Activated CD4-positive, alpha-beta T cell treated with anti-CD3 and anti-CD28 coated beads for 24 hours (primary cell): ENCODE measurements at places on chromosomes 3 and 15.

GRCh38 chr3:46710229-46710628 lies 7.4 kb downstream of the PRSS50 start:
- DNase-seq = no peak

- DNase-seq = no peak
These were observed 22.4 kb downstream of the GYG1 start for GRCh38 chr3:149013726-149014125.

GRCh38 chr3:102095383-102095782 lies 246.1 kb downstream of the NFKBIZ start:
- no peak for DNase-seq

GRCh38 chr15:53910236-53910849 lies 67.9 kb upstream of the UNC13C start:
- DNase-seq = no peak

DNA sequence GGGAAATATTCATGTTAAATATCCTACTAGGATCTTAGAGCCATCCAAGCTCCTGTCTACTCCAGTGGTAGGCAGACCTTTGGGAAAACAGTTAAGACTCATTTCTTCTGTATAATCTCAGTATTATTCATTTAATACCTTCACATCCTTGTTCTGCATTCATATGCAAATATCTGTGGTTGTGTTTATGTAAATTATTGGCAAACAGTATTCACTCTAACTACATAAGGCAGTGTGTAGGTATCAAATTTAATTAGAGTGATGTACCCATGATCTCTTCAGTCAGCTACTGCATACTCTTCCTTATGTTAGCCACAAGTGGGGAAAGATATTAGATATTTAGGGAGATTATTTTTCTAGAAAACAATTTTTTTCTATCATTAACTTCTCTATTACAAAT lies 200.8 kb upstream of the SLC2A2 start:
- DNase-seq = no peak

DNA sequence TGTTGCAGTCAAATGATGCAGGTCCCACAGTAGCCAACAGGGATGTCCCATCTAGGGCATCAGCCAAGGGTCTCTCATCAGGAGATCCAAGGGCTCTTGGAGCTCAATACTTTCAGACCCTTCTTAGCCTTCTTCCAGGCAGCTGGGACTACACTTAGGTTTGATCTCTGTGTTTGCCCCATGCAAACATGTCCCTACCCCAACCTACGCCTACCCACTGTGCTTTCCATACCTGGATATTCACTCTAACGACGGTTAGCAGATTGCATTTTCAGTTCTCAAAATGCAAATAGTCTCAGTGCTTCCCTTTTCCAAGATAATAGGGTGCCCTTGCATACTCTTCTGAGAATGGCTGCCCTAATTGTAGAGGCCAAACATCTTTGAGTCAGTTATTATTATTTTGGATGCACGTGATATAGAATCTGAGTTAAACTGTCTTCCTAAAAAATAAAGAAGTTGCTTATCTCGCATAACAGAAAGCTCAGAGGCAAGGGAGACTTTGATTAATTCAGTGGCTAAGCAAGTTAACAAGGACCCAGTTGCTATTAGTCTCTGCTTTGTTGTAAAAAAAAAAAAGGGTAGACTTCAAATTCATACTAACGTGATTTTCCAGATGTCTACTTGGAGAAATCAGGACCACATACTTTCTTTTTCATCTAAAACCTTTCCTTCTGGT lies 1.0 kb upstream of the CEP70 start:
- DNase-seq = no peak

- no peak for DNase-seq
These were observed 218 bp upstream of the TRPC1 start for GRCh38 chr3:142723665-142723967.

GRCh38 chr15:26887926-26888666 lies 21.2 kb downstream of the GABRA5 start:
- DNase-seq = no peak

DNA sequence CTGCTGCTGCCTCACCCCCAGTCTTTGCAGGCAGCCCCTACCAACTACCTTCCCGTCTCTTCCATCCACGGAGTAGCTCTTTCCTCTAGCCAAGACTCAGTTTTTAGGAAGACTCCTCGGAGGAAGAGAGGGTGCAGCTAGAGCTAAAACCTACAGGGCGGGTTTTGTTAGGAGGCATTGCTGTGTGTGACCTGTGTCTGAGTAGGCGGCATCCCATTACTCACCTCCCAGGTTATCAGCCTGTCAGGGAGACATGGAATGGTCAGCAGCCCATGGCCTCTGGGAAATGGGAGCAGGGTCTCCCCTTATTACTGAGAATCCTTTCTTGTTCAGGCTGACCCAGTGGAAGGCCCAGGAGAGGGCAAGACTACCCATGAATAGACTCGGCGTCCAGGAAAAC lies 43.8 kb upstream of the FGD5 start:
- no peak for DNase-seq

DNA sequence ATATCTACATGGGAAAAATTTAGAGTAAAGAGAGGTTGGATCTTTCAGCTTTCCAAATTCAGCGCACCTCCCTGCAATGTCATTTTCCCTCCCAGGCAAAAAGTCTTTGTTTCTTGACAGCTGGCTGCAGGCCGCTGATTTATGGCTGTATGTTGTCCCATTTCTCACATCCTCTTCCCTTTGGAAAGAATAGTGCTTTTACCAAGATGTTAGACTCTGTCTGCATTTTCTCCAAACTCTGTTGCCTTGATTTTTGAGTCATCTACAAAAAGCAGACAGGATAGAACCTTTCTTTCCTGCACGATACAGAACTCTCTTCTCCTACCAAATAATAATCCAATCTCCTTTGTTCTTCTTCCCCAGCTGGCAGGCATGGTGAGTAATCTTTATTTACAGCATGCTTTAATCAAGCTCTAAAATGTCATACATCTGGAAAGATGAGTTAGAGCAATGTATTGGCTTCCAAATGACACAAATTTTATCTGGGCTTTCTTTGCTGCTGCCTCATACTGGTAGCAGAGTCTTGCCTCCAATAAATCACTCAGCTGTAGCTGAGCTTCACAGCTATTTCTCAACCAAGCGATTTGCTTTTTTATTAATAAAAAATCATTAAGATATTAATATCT lies 101.9 kb downstream of the PIK3R4 start:
- DNase-seq = no peak

DNA sequence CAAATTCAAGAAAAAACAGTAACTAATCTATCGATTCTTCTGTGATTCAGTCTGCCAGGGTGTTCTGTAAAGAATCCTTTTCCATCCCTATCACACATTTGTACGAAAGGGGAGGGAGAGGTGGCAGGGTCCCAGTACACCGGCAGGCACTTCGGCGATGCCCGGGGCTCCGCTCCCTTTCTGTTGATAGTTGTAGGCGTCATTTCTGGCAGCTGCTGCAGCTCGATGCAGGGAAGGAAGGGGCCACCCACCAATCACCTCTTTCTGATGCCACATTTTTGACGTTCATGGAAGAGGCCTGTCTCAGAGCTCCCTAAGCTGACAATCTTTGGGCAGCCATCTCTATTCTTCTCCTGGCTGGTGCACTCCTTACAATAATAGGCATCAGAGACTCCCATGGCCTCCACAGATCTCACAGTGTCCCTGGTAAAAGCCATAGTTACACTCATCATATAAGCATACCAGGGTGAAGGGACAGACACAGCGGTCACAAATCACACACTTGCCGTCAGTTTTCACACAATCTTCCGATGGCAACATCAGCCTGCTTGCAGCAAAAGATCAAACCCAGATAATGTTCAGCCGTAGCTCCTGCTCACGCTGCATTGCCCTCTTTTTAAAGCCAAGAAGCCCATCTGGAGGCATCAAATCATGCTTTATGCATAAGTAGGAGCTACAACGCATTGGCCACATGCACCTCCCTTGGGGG lies 60.8 kb upstream of the ZBTB38 start:
- DNase-seq = no peak

DNA sequence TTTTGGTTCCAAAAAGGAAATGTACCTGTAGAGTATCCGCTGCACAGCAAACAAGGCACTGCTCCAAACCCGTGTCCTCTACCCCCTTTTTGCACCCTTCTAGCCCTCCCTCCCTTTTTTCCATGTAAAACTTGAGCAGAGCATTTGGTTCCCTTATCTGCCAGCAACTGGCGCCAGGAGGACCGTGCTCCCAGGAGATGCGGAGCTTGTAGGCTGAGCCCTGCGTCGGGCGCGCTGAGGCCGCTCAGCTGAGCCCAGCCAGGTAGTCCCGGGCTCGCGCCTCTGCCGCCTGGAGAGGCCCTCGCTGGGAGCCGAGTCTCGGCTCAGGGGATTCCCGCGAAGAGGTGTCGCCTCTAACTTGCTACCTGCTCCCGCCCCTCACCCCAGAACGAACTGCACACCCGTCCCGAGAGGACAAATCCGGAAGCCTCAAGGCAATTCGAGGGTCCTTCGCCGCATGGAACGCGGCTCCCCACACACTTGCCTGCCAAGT lies 575 bp downstream of the TRPM7 start:
- peak; percentile 61 for DNase-seq

GRCh38 chr3:79604681-79605080 lies 163.1 kb downstream of the ROBO1 start:
- DNase-seq = no peak

DNA sequence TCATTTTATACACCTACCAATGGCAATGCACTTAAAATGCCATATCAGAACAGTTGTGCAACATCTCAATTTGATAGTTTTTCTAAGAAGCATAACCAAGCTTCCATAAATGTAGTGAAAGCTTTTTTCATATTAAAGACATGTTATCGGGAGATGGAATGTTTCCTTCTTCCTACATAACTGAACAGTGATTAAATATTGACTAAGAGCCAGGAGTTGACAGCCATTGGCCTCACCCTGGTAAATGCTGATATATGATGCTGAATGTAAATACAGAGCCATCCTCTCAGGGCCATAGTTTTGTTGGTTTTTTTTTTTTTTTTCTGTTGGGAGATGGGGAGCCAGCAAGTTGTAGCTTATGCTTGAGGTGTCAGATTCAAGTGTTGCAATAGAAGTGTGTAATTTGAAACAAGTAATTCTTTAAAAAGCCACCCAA lies 203.3 kb upstream of the IL12A start:
- DNase-seq = no peak

DNA sequence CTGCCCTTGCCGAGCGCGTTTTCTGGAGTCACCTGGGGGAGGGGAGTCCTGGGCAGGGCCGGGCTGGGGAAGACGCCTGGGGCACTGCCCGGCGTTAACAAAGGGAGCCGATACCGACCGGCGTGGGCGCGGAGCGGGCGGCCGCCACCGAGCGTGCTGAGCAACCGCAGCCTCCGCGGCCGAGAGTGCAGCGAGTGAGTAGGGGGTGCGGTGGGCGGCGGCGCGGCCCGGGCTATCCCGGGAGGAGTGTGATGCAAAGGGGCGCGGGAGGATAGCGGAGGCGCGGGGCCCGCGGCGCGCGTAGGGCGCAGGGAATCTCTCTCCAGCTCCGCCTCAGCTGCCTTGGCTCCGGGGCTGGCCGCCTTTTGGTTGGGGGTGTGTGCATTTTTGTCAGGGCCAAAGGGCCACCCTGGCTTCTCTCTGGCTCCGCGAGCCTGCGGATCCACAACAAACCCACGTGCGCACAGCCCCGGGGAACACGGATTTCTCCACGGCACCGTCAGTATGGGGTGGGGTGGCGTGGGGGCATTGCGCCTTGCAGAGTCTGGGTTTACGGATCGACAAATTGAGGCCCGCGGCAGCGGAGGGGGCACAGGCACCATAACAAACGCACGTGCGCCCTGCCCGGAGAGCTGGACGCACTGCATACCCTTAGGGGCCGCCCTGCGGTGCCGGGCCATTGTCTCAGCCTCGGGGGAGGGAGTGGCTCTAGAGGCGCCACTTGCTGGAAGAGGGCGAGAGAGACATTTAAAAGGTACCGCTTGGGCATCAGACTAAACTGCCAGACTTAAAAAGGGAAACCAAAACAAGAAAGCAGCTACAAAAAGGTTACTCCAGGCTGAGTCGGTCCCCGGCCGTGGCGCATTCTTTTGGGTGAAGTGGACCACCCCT lies 560 bp downstream of the ST6GAL1 start:
- peak; percentile 27 for DNase-seq

GRCh38 chr3:122233101-122233952 lies 49.9 kb downstream of the CASR start:
- DNase-seq = no peak

DNA sequence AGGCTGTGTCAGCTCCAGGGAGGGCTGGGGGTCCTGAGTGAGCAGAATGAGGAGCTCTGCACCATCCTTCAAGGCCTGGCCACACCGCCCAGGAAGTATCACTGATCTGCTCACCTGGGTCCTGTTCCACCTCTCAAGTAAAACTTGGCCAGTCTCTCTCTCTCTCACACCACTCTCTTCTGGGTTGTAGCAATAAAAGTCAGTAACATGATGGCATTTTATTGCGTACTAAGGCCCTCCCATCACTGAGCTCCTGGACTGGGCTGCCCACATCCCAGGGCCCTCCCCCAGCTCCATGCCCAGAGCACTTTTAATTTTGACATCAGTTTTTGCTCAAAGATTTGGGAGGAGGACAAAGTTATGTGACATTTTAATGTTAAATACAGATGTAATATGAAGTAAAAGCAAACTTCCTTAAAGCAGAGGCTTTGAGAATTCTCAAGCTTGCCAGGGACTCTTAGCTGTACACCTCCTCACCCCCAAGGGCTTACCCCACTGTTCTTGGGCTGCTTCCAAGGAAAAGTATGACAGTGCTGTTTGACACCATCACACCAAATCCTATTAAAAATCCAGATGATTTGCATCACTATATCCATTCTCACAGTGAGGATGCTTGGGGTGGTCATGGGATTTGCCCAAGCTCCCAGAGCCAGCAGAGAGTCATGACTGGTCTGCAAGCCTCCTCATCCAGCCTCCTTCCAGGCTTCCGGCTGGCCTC lies 105.1 kb upstream of the SLCO2A1 start:
- no peak for DNase-seq

GRCh38 chr3:129181819-129182218 lies 1.9 kb downstream of the CNBP start:
- no peak for DNase-seq

- no peak for DNase-seq
These were observed 86.0 kb downstream of the PLXNA1 start for GRCh38 chr3:127068871-127069270.

- no peak for DNase-seq
These were observed 15.7 kb downstream of the SUSD5 start for GRCh38 chr3:33202711-33203457.

DNA sequence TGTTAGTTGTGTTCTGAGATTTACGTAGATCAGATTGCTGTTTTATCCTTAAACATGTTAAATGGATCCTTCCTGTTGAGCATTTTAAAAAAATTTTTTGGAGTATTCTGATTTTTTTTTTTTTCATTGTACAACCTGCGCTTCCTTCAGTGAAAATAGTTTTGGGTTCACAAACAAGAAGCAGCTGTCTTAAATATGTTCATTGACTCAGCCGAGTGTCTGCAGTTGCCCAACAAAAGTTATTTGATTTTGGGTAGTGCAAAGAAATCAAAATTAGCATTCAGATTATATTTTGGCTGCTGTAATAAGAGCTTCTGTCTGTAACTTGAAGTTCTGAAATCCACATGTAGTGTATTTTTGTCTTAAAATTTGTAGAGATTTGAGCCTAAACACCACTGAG lies 148.2 kb downstream of the BBX start:
- no peak for DNase-seq

DNA sequence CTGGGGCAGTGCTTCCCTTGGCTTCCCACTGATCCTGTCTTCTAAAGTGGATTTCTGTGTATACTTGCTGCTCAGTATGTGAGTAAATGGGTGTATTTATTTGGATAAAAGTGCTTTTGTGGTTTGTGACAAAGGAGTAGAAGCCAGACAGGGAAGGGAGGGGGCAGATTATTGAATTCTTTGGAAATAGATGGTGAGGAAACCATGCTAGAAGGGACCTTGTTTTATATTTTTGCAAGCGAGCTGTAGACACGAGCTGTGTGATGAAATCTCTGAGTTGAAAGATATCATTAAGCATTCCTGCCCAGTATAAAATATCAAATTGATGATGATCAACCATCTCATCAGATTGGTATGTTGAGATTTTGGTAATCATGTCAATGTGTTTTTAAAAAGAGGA lies 68.9 kb downstream of the DUT start:
- no peak for DNase-seq
